Heart left ventricle (tissue), 16 donors: ENCODE measurements at places on chromosomes 3 and 15.

GRCh38 chr15:32096916-32097617 is 66.8 kb downstream of the CHRNA7 start:
- no peak for DNase-seq

GRCh38 chr3:87311309-87311708 is 34.9 kb upstream of the POU1F1 start:
- DNase-seq = no peak

DNA sequence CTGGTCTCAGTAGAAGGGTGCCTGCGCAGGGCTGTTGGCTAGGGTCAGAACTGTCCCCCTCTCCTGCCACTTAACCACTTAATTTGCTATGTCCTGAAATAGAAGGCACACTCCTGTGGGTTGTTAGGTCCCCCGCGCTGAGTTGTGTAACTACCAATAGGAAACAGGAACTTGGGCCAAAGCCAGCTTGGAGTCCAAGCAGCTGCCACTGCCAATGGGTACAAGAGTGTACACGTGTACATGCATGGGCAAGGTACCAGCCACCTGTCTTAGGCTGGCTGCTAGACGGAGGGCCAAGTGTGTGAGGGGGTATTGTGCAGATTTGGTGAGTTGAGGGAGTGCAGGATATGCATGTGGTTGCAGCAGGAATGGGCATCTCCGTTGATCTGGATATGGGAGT is 29.7 kb upstream of the POLG start:
- no peak for DNase-seq

DNA sequence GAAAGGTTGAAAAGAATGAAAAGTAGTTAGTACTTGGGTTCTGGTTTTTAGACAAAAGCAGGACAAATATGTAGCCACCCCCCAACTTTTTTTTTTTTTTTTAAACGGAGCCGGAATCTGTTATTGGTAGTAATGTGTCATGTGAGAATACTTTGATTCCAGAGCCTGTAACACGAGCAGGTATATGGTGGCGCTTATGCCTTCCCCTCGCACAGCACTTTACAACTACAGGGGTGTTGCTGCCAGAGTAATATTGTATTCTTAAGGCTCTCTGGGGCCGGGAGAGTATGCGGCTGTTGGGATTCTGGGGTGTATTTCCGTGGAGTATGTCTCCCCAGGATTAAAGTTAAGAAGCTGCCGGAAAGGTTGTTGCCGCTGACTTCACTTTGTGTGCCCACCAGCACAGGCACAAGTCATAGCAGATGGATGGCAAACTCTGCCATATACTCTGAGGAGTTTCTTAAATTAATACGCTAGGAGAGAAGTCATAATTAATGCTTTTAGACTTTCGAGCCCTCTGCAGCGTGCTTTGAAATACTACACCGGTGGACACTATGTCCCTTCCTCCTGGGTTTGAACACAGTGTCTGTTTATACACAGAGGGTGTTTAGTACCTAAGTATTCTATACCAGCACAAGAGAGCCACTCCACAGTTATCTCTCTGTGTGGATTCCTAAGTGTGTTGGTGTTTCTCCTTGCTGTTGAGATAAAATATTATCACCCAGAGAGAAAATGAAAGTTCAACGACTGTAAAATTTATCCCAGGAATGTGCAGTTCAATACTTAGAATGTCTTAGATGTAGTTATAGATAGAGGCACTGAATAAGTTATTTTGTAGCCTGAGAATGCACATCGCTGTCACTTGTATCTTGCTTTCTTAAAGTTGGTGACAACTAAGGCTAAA is 1.4 kb downstream of the MBNL1 start:
- peak; percentile 31 for DNase-seq

- no peak for DNase-seq
Observed at GRCh38 chr3:28462866-28463265, 114.2 kb upstream of the AZI2 start.

DNA sequence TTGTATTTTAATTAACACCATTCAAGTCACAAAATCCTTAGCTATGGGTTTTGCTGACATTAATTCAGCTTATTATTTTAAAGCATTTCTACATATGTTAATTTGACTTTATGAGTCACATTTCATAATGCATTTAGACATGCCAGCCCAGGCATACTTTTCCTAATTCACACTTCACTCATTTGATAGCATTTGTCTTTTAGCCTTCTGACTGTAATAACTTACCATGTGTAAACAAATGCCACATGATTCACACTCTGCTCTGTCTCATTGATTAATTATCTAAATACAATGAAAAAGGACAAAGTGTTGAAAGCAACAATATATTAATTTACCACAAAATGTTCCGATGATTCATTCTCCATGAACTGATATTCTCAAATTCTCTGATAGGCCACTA is 927.8 kb upstream of the EPHA6 start:
- no peak for DNase-seq

DNA sequence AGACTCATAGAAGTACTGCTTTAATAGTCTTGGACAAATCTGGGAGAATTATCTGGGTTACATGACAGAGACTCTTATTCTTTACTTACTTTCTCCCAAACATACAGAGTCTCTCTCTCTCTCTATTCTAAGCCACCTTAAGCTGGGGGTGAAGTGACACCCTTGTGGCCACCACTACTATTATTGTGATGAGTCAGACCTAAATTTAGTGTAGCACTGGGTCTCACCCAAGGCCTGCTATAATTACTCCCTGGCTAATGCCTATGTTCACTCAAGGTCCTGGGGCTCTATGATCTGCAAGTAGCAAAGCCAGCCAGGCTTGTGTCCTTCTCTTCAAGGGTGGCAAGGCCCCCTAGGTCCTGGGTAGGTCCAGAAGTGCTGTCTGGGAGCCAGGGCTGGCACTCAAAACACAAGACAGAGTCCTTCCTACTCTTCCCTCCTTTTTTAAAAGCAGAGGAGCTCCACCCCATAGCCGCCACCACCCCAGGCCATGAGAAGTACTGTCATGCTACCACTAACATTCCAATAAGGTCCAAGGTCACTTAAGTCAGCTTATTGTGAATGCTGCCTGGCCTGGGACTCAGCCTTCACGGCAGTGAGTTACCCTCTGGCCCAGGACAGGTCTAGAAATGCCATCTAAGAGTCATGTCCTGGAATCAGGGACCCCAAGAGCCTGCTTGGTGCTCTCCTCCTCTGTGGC is 183.6 kb downstream of the POLQ start:
- DNase-seq = no peak

DNA sequence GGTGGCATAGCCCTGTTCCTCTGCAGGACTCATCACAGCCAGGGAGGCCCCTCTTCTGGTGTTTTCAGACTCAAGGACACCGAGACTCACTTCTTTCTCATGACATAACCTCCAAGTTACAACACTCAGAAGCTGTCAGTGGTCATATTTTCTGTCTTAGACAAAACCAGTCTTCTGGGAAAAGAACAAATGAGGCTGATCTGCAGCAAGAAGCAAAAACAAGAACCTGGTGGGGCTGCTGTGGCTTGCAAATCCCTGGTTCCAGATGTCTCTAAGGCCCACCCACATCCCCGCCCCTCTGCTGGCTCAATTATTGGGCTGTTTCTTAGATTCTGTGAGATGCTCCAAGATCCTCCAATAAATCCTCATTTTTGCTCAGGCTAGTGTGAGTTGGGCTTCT is 16.6 kb upstream of the LOXL1 start:
- no peak for DNase-seq

DNA sequence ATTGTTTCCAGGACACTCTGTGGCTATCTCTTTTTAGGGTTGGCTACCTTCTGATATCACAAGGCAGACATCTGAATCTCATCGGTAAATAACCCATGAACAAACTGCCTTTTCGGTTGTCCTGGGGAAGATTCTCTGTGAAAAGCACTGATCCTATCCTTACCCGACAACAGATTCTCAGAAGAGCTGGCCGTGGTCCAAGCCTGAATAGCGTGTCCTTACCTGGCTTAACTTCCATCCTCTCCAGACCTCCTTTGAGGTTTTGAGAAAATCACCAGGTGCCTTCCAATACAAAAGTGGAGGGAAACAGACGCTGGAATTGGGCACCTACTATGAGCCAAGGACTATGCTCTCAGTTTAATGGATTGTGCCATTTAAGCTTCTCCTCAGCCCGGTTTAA is 87.4 kb upstream of the ARHGEF3 start:
- DNase-seq = no peak

GRCh38 chr3:106719077-106719476 is 658.2 kb upstream of the CCDC54 start:
- DNase-seq = no peak

DNA sequence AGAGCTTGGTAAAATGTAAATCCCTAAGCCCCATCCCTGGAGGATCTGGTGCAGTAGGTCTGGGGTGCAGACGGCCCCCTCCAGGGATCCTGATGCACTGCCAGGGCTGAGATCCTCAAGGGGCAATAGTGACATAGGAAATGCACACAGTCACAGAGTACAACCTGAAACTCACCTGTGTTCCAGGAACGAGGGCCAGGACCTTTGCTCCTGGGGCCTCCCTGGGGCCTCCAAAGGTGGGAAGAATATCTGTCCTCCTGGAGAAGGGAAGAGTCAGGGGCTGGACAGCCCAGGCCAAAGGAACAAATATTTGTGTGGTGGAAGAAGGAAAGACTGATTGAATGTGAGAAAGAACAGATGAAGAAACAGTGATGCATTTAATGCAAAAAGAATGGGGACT is 9.5 kb downstream of the SSUH2 start:
- no peak for DNase-seq

DNA sequence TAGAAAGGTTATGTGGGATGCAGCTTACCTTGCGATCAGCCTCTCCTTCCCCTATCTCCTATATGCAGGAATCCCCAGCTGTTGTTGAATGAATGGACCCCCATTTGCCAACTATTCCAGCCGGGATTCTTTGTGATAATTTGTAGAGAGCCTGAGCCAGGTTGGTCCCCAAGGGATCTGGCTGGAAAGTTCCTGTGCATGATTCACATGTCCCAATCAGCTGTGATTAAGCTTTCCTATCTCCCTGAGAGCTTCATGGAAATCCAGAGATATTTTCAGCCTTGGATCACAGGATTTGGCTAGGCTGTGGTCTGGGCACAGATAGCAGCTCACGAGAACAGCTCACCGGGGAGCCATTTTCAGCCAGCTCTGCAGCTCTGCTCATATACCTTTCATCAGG is 76.7 kb downstream of the ARNT2 start:
- peak; percentile 53 for DNase-seq

DNA sequence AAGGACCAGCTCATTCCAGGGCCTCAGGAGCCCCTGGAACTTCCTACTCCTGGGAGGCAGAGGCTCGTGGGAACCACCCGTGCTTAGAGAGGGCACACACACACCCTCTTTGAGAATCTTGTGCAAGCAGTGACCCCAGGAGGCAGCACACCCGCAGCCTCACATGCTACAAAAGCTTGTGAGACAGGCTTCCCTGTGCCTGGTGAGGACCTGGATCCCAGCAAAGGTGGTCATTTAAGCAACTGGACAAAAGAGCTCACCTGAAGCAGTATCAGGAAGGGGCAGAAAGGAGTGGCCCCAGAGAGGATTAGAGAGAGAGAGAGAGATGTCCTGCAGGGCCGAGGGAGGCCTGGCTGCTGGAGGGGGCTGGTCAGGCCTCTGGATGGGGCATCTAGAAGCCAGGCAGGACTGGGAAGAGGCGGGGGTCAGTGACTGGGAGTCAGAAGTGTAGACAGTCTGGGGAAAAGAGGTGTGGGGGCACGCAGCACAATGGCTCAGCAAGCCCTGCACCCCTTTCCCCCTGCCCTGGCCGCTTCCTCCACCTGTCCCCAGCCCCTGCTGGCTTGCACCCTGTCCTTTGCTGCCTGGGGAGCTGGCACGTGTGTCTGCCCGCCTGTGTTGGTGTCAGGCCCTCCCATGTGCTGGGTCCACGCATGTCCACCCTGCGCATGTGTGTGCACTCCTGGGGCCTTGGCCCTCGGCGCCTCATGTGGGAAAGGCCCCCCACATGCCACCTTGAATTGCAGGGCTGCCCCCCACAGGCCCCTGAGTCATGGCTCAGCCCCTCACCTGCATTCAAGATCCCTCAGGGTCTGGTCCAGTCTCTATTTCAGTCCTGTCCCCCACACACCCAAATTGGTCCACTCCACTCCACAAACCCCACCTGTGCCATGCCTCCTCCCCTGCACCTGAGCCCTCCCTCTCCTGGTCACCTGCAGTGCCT is 36.9 kb downstream of the TSPAN3 start:
- DNase-seq = peak; percentile 6

GRCh38 chr3:20930034-20930433 is 744.0 kb upstream of the SGO1 start:
- no peak for DNase-seq

- no peak for DNase-seq
Observed at GRCh38 chr3:113638910-113639309, 57.5 kb downstream of the USF3 start.

DNA sequence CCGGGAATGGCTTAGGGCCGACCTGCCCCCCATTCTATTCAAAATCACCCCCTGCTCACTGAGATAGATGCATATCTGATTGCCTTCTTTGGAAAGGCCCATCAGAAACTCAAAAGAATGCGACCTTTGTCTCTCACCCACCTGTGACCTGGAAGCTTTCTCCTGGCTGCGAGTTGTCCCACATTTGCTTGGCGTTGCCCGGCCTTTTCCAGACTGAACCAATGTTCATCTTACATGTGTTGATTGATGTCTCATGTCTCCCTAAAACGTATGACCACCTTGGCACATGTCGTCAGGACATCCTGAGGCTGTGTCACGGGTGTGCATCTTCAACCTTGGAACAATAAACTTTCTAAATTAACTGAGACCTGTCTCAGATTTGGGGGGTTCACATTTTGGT is 3.4 kb upstream of the MUC20 start:
- no peak for DNase-seq

DNA sequence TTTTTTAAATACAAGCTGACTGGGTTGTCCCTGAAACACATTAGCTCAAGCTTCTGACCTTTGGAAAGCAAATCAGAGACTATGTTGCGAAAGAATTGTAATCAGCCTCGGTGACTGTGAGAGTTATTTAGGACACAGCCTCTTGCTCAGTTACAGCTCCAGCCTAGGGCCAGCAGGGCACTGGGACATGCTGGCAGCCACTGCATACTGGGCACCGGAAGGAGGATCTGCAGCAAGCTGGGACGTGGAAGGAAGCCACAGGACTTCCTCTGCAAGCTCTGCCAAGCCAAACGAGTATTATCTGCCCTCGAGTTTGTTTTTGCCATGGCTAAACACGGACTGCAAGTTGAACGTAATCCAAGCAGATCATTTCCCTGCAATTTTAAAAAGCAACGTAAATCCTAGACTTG is 24.4 kb upstream of the COPG1 start:
- DNase-seq = peak; percentile 95

GRCh38 chr15:41630616-41631217 is 29.5 kb upstream of the MGA start:
- DNase-seq = no peak

GRCh38 chr3:119356646-119357045 is 62.5 kb downstream of the ARHGAP31 start:
- DNase-seq = no peak

DNA sequence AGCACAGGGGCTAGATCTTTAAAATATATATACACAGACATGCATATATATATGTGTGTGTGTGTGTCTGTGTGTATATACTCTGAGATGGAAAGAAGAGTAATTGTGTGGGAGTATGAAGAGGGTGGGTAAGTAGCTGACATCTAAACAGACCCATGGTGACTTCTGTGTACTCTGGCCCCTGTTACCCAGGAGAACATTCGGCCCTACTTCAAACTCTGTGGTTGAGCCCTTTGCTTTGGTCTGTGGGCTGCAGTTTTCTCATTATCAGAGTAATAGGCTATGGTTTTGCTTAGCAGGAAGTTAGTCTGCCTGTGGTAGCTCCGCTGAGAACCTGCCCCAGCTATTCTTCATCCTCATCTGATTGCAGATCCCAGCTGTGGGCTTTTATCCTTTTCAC is 141.4 kb downstream of the RBPMS2 start:
- DNase-seq = no peak
